ENCODE measurements at places on chromosomes 3 and 15.

- DNase-seq = peak; percentile 53
Observed at GRCh38 chr15:40342416-40343320, 1.9 kb upstream of the CCDC9B start.

DNA sequence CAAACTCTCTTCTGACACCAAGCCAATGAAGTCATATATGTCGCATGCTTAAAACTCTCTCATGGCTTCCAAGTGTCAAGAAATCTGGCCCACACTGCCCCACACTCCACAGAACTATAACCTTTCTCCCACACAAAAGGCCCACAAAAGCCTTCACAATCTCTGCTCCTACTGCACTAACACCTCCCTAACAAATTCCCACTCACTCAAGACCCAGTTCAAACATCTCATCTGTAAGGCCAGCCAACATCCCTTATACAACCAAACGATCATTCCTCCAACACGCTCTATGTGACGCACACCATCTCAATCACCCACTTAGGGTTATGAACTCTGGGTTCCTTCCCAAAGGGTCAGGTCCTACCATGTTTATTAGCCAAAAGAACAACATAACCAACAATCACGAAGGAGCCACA, 13.5 kb downstream of the TBC1D2B start:
- DNase-seq = peak; percentile 91

DNA sequence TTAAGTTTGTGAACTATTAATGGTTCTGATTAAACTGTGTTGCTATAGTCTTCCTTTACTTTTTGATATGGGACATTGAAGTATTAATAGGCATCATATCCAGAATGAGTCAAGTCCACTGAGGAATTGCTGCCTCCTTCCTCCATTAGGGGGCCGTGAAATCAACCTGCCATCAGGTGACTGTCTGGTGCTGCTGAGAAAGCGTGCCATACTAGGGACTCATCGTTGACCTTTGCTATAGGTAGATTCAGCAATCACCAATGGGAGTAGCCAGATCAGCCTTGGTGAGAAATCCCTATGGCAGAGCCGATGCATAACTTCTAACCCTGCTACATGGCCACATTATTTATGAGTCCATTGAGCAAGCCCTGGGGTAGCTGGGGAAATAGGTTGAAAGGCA, 30.1 kb upstream of the SLC28A2 start:
- no peak for DNase-seq

DNA sequence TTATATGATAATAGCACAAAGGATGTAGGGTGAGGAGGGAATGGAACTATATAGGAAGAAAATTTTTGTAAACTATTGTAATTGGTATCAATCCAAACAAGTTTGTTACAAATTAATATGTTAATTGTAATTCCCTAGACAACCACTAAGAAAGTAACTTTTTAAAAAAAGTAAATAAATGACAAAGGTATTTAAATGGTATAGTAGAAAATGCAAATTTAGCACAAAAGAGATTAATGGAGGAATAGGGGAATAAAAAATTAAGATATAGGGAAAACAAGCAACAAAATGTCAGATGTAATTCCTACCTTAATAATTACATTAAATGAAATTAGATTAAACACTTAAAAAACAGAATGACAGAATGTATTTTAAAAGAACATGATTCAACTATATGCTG, 60.3 kb downstream of the TIMP4 start:
- no peak for DNase-seq

GRCh38 chr15:31831596-31831995, 198.7 kb upstream of the CHRNA7 start:
- no peak for DNase-seq

- no peak for DNase-seq
Observed at GRCh38 chr3:9072667-9073009, 109.4 kb upstream of the RAD18 start.

DNA sequence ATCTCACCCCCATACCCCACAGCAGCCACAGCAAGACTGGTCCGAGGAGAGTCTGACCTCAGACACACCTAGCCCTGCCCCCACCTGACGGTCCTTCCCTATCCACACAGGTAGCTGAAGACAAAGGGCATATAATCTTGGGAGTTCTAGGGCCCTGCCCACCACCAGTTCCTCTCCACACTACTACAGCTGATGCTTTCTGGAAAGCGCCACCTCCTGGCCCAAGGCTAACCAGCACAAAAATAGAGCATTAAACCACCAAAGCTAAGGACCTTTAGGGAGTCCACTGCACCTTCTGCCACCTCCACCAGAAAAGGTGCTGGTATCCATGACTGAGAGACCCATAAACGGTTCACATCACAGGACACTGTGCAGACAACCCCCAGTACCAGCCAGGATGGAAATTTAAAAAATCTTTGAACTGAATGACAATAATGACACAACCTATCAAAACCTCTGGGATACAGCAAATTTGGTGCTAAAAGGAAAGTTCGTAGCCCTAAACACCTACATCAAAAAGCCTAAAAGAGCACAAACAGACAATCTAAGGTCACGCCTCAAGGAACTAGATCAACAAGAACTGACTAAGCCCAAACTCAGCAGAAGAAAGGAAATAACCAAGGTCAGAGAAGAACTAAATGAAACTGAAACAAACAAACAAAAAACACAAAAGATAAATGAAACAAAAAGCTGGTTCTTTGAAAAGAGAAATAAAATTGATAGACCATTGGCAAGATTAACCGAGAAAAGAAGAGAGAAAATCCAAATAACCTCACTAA, 122.1 kb upstream of the TPRG1 start:
- DNase-seq = no peak

GRCh38 chr3:101827211-101828174, 21.8 kb upstream of the NFKBIZ start:
- peak; percentile 87 for DNase-seq

- peak; percentile 25 for DNase-seq
Observed at GRCh38 chr15:72796515-72797337, 13.2 kb upstream of the ADPGK start.

GRCh38 chr3:184825121-184825820, 13.3 kb downstream of the VPS8 start:
- DNase-seq = no peak

- DNase-seq = no peak
Observed at GRCh38 chr3:102885289-102885688, 450.5 kb downstream of the ZPLD1 start.

DNA sequence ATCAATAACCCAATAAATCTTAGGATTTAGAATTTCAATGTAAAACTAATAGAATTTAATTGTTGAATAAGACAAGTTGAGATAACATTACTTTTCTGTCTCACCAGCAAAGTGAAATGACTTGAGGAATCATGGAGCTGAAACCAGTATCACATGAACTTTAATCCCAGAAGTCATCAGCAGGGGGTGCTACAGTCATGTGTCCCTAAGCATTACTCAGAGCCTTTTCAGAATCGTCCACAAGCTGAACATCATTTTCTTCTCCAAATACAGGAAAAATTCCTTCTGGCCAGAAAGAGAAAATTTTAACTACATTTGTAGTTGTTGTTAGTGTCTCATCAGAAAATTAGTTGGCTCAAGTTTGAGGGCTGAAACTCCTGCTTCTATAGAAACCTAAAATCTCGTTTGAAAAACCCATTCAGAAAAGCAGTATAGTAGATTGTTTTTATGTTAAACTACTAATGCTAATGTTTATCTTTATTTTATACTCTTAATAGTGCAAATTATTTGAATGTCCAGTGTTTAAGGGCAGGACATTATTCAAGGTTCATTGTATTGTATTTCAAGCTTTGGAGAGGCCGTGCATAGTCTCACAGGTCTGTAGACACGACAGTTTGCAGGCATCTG, 384.1 kb downstream of the PLOD2 start:
- DNase-seq = peak; percentile 50

DNA sequence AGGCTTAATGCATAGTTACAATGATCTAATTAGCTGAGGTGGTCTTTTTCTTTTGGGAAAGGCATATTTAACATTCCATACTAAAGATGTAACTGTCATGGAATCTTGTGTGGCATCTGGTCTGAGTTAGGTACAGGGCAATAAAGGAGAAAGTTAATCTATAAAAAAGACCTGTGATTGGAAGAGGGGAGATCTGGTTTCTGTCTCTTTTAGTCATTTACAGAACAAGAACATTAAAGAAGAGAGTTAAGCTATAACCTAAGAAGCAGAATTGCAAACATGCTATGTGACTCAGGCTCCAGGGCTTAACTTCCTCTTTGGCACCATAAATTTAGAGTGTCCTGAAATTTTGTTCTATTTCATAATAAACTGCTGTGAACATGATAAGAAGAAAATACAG, 47.2 kb upstream of the MME start:
- peak; percentile 32 for DNase-seq

DNA sequence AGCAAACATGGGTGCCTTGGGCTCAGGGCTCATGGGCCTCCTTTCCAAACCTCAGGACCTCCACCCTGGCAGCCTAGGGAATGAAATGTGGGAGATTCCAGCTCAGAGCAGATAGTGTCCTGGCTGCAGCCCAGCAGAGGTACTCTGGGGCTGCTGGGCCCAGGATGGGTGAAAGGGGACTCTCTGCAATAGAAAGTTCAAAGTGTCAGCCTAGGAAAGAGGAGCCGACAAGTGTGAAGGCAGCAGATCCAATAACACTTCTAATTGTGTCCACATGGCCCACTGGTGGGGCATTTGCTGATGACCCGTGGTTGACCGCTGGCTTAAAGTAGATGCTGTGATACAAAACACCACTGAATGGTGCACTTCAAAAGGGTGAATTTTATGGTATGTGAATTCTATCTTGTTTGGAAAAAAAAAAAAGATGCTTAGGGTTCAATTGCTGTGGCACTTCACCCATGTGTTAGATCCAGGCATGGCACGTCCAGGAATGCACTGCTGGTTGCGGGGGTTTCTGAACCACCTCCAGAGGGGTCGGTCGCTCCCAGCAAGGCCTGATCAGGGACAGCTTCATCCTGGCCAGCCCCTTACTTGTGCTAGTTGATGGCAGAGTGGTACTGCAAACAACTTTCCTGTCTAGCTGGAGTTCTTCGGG, 20.9 kb downstream of the AMOTL2 start:
- DNase-seq = no peak

GRCh38 chr3:127256733-127257271, 31.0 kb downstream of the PRR20G start:
- DNase-seq = no peak

- no peak for DNase-seq
Observed at GRCh38 chr3:35817216-35817615, 177.9 kb downstream of the ARPP21 start.

- DNase-seq = no peak
Observed at GRCh38 chr3:162052636-162053035, 556.0 kb downstream of the OTOL1 start.

DNA sequence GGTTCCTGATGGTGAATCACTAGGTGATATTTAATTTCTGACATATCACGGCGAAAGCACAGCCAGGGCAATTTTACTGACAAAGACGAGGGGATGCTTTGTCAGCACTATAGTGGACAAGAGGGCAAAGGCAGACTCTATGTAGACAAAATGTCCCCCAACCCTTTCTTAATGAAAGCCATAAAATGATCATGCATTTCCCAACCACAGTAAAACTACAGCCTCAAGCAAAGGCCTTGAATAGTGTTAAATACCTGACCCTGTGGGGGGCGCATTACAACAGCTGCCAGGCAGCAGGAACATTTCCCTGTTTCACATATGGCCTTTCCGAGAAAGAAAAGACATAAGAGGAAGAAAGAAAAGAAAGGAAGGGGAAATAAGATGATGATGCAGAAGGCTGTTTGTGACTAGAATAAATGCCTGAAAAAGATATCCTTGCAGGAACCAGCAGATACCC, 49.5 kb downstream of the GLDN start:
- DNase-seq = no peak

DNA sequence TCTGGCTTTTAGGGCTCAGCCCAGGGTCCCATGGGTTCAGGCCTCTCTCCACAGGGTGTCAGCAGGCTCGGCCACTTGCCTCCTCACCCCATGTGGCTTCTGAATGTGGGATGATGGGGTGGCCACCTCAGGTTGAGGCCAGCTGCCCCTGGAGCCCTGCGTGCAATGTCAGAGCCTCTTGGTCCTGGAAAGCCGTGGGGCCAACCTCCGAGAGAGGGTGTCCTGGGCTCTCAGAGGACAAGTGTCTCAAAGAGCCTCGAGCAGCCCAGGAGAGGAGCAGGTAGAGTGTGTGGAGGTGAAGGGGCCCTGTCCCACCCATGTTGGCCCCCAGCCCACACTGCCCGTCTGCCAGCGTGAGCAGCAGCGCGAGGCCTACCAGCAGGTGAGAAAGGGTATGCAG, 86.0 kb downstream of the PLXNA1 start:
- no peak for DNase-seq

DNA sequence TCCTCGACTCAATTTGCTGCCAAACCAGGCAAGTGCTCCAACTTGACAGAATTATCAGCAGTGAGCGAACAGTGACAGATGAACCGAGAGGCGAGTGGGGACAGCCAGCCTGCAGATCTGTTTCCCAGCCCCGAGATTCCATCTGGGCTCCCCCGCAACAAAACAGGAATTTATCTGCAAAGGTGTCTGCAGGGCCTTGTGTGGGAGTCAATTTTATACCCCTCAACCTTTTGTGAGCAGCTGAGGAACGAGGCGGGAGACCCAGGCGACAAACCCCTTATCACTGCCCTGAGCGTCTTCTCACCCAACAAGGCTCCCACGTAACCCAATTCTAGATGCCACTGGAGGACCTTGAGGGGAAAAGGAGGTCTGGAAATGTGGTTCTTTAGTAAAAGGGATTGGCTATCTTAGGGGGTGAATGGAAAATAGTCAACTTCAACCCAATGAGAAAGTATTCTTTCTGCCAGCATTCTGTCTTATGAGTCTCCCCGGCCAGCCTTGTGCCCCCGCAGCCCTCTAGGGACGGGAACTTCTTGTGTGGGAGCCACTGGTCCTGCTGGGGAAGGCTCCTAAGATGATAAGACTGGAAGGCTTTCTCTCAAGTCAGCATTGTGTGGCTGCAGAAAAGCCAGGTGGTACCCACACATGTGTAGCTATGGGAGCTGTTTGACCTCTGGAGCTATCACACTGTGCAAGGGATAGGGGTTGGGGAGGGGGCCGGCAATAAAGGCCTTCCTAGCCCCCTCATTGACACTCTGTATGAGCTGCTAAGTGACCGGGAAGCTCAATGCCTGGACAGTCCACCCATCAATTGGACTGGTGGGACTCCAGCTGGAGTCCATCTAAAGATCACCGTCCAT, 527.9 kb downstream of the SHQ1 start:
- DNase-seq = no peak

DNA sequence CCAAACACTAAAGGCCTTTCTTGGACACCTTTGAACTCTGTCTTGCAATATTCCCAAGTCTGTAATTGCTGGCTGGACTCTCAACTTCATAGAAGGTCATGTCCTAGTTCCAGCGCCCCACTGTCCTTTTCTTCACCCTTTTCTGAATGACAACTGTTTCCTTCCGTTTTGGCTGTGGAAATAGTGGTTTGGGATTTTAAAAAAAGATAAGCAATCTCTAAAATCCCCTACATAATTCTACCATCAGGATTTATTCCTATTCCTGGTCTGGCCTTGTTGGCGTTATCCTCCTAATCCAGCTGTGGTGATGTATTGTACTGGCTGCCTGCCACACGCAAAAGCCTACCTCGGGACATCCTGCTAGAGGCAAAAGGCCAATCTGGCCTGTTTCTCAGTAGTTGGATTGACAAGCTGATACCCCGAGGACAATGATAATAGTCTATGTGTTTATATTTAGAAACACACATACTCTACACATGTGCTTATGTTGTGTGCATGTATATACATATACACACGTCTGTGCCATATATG, 440.3 kb upstream of the DPH6 start:
- DNase-seq = peak; percentile 15

Data from fibroblast of lung (primary cell).